ENCODE measurements at places on chromosomes 2 and 18.

DNA sequence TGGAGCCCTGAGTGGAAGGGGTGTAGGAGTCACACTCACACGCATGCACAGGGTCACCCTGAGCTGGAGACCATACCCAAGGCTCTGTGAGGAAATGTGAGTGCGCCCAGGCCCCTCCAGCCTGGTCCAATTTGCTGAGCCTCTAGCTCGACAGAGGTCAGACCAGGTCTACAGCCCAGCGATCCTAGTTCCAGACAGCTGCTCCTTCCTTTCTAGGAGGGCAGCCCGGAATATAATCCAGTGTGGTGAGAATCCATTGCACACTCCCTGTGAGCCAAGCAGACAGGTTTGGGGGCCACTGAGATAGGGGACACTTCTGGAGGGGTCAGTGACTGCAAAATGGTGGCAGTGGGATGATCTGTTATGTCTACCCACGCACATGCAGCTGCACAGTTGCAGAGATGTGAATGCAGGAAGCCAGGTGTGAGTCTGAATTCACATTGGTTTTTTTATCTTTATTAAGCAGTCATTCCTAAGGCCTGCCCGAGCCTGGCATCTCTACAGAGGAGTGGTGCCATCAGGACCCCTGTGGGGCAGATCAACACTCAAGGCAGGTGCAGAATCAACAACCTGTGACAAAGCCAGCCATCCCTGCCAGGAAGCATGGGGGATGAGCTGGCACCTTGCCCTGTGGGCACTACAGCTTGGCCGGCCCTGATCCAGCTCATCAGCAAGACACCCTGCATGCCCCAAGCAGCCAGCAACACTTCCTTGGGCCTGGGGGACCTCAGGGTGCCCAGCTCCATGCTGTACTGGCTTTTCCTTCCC is at the start of gene GPR148:
TSS of gene GPR148 (plus strand) at position 522 of the 768 bp plus-strand sequence. CDS start at position 604, 82 bp downstream.
- no peak for DNase-seq

DNA sequence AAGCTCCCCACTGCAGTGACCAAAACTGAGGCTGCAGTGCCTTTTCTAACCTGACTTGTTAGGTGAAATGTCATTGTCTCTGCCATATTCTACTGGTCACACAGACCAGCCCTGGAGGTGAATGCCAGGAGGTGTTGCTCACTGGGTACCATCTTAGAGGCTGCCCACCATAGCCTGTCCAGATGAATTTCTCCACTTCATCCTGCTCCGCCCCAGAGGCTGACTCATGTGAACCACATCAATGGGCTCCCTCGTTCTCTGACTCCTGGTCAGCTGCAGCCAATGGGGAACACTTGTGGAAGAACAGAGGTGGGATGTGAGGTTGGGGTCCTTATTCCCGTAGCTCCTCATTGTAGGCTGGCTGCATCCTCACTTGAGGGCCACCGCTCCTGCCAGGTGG is 3.4 kb upstream of the NARS1 start:
- no peak for DNase-seq

GRCh38 chr2:235283246-235283645 is 210.6 kb upstream of the AGAP1 start:
- no peak for DNase-seq

- no peak for DNase-seq
Measured at GRCh38 chr18:13376841-13377351, 158.3 kb downstream of the LDLRAD4 start.

- no peak for DNase-seq
Measured at GRCh38 chr2:188974164-188974563, at the start of gene COL3A1. COL3A1 (plus strand) TSS chr2:188974373; CDS start chr2:188974490, 117 bp downstream.

- DNase-seq = no peak
Measured at GRCh38 chr18:25825979-25826776, 264.2 kb downstream of the SS18 start.

DNA sequence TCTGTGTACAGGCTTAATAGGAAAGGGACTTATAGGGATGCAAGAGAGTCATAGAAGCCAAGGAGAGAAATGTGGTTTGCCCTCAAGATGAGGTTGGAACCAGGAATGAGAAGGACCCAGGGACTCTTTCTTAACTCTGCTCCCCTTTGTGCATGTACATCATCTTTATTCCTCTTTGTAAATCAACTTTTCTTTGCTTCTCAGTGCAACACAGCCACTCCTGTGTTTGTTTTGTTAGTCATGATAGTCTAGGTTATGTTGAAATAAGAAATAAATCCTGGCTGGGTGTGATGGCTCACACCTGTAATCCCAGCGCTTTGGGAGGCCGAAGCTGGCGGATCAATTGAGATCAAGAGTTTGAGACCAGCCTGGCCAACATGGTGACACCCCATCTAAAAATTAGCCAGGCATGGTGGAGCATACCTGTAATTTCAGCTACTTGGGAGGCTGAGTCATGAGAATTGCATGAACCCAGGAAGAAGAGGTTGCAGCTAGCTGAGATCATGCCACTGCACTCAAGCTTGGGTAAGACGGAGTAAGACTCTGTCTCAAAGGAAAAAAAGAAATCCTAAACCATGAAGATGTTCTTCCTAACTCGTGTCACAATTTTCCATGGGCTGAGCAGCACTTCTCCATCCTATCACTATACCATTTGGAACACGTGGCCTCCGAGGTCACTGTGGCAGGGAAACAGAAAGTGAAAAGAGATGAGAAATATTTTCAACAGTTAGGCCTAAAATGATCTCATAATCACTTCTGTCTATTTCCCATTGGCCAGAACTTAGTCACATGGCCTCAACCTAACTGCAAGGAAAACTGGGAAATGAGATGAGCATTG is 73.0 kb upstream of the TMEM17 start:
- no peak for DNase-seq

- no peak for DNase-seq
Measured at GRCh38 chr2:166334805-166335204, 40.9 kb downstream of the SCN9A start.

DNA sequence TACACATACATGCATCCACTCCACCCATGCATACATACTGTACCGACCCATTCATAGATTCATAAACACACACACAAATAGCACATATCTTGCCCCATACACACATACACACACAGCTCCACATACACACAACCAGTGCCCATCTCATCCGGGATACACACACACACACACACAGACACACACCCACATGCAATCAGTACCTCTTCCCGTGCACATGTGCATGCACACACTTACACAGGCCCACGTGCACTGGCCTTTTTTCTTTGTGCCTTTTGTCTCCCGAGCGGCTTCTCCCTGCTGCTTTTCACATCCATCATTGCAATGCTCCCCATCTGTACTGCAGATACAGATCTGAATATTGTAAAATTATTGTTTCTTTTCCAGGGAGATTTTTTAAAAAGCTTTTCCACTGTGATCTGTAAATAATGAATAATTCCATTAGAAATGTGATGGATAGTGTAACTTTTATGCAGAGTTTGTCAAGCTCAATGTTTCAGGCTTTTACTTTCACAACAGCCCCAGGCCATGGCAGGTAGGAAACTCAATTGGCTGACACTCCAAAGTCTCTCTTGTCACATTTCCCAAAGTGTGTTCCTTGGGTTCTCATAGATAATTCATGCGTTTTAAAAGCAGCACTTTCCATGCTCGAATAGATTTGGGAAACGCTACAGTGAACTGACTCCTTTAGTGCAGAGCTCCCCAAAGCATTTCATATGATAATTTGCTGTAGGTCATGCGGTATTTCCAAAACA is 393.5 kb downstream of the CTNNA2 start:
- no peak for DNase-seq

DNA sequence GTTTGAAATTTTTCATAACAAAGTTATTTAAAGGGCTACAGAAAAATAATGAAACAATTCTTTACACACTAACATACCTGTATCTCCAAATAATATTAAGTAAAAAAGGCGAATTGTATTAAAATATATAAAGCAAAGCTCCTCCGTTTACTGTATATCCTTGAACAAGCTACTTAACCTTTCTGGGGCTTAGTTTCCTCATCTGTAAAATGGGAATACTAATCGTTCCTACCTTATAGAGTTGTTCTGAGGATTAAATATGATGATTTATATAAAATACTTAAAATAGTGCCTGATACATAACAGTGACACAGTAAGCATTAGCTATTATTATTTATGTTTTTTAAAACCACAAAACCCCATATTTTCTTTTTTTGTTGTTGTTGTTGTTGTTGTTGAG is 13.3 kb downstream of the SLC25A12 start:
- DNase-seq = no peak

DNA sequence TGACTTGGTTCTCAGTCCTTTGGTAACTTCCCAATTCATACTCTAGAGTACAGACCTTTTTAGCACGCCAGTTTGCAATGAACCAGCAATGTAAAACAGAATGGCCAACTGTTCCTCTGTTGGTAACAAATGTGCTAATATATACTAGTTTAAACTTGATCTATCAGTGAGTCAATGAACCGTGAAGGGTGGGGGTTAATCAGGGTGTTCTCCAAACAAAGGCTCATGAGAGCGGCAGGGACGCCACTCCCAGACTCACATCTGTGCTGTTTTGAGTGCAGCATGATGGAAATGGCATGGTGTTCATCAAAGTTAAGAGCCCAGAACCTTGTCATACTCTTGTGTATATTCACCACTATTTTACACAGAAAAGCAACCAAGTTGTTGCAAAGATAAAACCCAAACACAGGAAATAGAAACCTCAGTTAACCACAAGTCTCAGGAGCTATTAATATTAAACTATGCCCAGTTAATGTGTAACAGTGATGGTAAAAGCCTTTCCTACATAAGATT is 70.3 kb downstream of the CERKL start:
- no peak for DNase-seq

- DNase-seq = no peak
Measured at GRCh38 chr2:196275646-196276352, 104.4 kb upstream of the STK17B start.

- no peak for DNase-seq
Measured at GRCh38 chr2:96872591-96873349, 2.9 kb upstream of the SEMA4C start.

DNA sequence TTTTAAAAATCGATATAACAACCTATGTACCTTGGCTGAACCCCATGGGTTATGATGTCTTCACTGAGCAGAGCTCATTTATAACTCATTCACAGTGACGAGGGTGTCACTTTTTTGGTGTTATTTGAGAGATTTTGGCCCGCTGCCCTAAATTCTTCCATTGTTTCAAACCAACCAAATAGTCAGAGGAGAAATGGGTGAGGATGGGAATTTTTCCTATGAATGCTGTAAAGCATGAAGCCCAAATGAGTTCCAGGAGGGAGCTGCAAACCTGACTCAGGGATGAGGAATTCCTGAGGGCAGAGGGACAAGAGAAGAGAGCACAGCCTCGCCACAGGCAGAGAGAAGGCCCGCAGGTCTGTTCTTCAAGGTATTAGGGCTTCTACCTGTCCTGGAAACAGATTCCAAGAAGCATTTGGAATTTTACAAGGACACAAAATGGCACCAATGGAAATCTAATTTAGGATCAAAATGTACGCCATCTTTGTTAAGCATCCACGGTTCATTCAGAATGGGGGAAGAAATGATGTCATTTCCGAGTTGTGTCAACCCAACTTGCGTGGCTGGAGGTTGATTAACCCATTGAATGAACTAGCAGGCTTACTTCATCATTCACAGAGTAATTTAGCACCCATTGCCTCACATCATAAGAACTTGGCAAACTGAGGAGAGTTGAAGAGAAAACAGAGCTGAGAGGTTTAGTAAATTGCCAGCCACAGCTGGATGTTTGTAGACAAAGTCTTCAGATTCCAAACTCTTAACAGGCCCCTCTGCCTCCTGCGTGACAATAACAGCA is 133.5 kb downstream of the LAMA3 start:
- no peak for DNase-seq

DNA sequence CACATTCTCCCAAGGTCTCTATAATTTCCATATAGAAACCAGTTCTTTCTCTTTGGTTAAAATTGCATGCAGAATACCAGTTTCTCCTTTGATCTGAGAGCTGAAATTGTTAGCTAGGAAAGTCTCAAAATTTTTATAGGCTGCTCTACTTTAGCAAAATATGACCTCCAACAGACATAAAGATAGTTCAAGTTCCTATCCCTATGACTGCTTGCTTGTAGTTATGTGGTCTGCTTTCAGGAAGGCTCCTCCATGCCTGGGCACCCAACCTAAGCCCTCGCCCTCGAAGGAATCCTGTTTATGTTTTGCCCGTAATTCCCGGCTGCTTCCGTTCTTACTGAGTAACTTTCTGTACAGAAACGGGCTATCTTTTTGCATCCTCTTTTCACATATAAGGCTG is 28.0 kb upstream of the LTBP1 start:
- no peak for DNase-seq

GRCh38 chr2:168528469-168528868 is 72.4 kb downstream of the CERS6 start:
- no peak for DNase-seq

- no peak for DNase-seq
Measured at GRCh38 chr18:13181765-13182164, 36.8 kb upstream of the LDLRAD4 start.

DNA sequence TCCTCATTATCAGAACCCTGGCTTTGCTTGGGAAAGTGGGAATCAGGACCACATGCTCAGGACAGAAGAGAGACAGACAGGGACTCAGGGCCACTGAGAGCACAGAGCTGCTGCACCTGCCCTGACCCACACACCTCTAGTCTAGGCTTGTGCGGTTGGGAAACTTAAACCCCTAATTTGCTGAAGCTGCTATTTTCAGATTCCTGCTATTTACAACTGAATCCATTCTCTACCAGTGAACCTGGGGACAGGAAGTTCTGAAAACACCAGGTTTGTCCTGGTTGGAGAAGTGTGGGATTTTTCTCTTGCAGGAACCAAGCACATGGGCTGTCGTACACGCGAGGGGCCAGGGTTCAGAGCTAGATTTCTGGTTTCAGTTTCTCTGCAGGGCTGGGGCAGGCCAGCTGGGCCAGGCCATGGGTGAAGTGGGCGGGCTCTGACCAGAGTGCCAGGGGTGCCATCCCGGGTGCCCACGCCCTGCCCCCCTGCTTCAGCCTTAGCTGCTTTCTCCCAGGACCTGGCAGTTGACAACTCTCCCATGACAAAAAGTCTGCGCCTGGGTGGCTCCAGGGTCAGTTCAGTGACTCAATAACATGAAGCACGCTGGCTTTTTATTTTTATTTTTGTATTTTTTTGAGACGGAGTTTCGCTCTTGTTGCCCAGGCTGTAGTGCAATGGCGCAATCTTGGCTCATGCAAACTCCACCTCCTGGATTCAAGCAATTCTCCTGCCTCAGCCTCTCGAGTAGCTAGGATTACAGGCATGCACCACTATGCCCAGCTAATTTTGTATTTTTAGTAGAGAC is 51.3 kb upstream of the SLC1A4 start:
- no peak for DNase-seq

DNA sequence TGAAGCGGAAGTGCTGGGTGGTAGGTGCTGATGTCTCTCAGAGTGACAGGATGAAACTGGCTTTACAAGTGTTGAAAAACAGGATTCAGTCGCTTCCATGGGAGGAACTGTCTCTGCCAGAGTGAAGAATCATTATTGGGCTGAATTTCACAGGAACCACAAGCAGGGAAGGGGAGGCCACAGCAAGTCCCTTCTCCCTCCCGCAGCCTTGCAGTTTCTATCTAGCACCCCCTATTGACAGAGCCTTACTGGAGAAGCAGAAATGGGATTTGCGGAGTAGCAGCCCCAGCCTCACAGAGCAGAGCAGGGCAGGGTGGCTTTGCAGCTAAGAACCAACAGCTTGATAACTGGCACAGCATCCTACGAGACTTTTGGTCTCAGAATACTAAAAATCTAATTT is 33.3 kb upstream of the RMP24 start:
- DNase-seq = no peak
